Endothelial cell of umbilical vein (primary cell): ENCODE measurements at places on chromosomes 6 and 20. TPM values are rescaled to one million over a fixed set of nuclear protein-coding genes. Genes with fewer than 3 reads are reported as not detected.
A peak's percentile ranks its signal among the peaks of the same experiment; 100 is the strongest.

GRCh38 chr6:38086346-38086745 is 266.8 kb downstream of the ZFAND3 start:
- no peaks in the 10 kb centered on the region for H3K36me3 ChIP-seq
- H3K27ac ChIP-seq: no peak overlapping the region
- no peaks in the 10 kb centered on the region for H3K4me1 ChIP-seq
- no peaks in the 10 kb centered on the region for H3K27me3 ChIP-seq

DNA sequence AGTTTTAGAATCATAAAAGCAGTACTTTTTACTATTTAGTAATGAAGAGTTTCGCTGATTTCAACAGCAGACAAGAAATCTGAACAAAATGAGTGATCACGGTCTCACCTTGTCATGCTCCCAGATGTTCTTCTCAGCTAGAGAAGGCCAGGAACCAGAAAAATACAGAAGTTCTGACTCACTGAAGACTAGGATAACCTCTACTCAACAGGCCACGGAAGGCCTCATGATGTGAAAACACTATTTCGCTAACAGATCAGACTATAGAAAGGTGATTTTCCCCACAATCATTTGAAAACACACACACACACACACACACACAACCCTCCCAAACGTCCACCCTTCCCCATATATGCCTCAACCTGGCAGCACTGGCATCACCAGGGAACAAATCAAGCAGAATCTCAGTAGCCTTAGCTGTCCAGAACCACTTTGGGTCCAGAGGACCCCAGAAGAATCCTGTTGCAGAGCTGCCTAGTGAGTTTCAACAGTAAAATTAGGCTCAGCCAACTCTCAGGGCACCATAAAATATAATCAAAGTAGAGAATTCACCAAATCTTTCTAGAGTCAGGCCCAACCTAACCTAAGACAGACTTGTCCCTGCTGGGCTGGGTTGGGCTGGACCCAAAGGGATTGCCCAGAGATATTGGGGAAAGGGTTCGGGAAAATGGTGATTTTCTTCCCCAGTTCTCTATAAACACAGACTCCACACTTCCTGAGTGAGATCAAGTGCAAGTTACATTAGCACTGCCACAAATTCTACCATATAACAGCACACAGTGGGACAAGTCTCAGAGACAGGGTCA is 7.9 kb downstream of the EXOC2 start:
- H3K27me3 ChIP-seq: no peaks in the 10 kb centered on the region
- peaks cover 37% of the 10 kb centered on the region for H3K4me1 ChIP-seq
- no peak overlapping the region for H3K4me3 ChIP-seq
- peaks cover 2% of the 10 kb centered on the region for H3K36me3 ChIP-seq
- peak overlapping the region; percentile 74 for H3K27ac ChIP-seq

- no peak for DNase-seq
- H3K4me1 ChIP-seq: no peaks in the 10 kb centered on the region
- no peaks in the 10 kb centered on the region for H3K36me3 ChIP-seq
- H3K27me3 ChIP-seq: peaks cover 4% of the 10 kb centered on the region
- H3K4me3 ChIP-seq: no peak overlapping the region
Observed at GRCh38 chr6:4563156-4563555, 213.0 kb upstream of the CDYL start.

DNA sequence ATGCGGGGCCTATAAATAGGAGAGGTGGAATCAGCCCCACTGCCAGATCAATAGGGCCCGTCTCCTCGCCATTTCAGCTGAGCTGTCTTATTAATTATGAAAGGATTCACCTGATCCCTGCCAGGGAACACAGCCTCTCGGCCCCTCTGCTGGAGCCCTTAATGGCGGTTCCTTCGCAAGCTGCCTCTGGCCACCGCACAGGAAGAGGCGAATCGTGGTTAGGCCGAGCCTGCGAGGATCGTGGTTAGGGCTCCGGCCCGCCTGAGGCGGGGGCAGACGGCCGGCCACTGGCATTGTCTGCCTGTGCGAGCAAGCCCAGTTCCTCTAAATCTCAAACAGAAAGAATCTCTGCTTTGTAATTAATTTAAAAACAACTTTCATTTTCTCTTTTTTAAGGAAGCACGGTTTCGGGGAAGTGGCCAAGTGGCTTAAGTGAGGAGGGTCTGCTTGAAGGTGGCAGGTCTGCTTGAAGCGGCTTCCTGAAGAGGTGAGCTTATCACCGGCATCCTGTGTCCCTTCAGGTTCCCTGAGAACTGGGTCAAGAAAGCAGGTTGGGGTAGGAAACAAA is 9.2 kb downstream of the NRN1 start:
- H3K4me3 ChIP-seq: peak overlapping the region; percentile 14
- H3K27me3 ChIP-seq: peaks cover 74% of the 10 kb centered on the region
- H3K27ac ChIP-seq: peak overlapping the region; percentile 32
- DNase-seq: peak; percentile 49

DNA sequence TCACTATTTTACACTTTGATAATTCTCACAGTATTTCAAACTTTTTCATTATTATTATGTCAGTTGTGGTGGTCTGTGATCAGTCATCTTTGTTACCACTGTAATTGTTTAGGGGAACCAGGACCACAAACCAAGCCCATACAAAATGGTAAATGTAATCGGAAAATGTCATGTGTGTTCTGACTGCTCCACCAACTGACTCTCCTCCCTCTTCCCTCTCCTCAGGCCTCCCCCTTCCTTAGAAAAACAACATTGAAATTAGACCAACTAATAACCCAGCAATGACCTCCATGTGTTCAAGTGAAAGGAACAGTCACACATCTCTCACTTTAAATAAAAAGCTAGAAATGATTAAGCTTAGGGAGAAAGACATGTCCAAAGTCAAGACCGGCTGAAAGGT is 63.8 kb downstream of the GMDS start:
- no peaks in the 10 kb centered on the region for H3K4me1 ChIP-seq
- no peaks in the 10 kb centered on the region for H3K36me3 ChIP-seq
- H3K4me3 ChIP-seq: no peak overlapping the region
- DNase-seq: peak; percentile 61

GRCh38 chr6:88072462-88072861 is 24.8 kb downstream of the SPACA1 start:
- no peaks in the 10 kb centered on the region for H3K4me1 ChIP-seq
- no peak overlapping the region for H3K4me3 ChIP-seq
- H3K27me3 ChIP-seq: no peaks in the 10 kb centered on the region
- DNase-seq: no peak

DNA sequence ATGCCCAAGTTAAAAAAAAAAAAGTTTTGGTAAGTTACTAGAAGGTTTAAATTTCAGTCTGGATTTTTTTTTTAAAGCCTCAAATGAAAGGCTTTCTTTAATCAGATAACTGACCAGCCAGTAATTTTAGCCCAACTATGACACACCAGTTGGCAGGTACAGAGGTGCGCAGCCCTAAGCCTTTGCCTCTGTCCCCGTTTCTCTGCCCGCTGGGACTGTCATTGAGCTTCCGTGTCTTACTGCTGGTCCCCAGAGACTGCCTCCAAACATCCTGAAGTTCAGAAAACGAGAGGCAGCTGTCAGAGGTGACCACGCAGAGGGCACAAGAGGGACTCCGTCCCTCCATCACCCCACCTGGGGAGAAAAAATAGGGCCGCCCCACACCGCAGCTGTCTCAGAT is 118.2 kb downstream of the RPS12 start:
- no peak for DNase-seq
- no peak overlapping the region for H3K4me3 ChIP-seq
- no peaks in the 10 kb centered on the region for H3K36me3 ChIP-seq
- no peaks in the 10 kb centered on the region for H3K4me1 ChIP-seq
- H3K27me3 ChIP-seq: no peaks in the 10 kb centered on the region

DNA sequence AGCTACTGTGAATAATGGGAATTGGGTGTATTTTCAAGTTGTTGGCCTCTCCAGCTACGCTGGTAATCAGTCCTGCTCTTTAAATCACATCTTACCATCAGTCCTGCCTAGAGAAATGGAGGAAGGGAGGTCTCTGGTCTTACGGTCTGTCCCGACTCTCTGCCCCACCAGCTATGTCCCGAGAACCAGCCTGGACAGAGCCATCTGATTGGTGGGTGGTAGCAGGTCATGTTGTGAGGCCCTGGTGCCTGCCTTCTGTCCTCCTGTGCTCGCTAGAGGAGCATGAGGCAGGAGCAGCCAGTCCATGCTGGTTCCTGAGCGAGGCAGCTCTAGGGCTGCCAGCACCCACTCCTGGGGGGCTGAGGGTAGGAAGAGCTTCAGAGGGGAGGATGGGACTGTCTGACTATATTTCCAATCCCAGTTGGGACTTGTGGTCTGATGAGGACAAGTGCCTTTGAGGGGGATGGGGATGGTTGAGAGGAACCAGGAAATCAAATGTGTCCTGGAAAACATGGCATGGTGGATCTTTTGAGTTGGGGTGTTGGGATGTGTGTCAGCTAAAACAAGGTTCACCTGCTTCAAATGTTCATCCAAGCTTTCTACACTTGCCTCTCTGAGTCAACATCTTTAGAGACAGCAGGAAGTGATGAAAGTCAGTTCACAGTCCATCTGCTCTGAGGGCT is 33.0 kb downstream of the SYNJ2 start:
- DNase-seq: no peak
- peaks cover 60% of the 10 kb centered on the region for H3K4me1 ChIP-seq
- no peak overlapping the region for H3K4me3 ChIP-seq
- H3K27ac ChIP-seq: no peak overlapping the region

DNA sequence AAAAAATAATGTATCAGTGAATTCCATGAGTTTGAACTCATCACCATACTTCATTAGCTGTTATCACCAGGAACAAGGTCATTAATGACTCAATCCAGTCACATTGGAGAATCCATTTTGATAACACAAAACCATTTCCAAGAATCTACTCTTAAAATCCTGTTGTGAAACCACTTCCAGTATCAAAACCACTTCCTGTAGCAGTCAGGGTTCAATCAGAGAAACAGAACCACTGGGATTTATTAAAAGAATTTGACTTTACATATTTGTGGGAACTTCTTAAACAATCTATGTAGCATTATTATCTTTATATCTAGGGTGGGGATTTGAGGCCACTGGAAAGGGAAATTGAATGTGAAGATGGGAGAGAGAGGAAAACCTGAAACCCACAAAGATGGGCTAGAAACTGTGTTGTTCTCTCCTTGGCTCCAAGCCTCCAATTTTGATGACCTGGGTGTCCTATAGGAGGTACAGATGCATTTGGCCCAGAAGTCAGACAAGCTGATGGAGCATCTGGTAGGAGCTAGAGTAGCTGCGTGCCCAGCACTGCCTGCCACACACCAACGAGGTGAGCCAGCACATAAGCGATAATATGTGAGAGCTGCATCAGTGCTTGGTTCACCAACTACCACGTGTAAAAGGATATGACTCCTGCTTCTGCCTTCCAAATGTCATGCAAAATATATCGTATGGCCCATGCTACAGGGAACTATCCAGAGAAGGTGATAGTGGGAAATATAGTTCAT is 117.0 kb downstream of the TMEM200A start:
- DNase-seq: no peak
- no peaks in the 10 kb centered on the region for H3K36me3 ChIP-seq
- no peak overlapping the region for H3K4me3 ChIP-seq
- no peaks in the 10 kb centered on the region for H3K27me3 ChIP-seq
- H3K27ac ChIP-seq: no peak overlapping the region

DNA sequence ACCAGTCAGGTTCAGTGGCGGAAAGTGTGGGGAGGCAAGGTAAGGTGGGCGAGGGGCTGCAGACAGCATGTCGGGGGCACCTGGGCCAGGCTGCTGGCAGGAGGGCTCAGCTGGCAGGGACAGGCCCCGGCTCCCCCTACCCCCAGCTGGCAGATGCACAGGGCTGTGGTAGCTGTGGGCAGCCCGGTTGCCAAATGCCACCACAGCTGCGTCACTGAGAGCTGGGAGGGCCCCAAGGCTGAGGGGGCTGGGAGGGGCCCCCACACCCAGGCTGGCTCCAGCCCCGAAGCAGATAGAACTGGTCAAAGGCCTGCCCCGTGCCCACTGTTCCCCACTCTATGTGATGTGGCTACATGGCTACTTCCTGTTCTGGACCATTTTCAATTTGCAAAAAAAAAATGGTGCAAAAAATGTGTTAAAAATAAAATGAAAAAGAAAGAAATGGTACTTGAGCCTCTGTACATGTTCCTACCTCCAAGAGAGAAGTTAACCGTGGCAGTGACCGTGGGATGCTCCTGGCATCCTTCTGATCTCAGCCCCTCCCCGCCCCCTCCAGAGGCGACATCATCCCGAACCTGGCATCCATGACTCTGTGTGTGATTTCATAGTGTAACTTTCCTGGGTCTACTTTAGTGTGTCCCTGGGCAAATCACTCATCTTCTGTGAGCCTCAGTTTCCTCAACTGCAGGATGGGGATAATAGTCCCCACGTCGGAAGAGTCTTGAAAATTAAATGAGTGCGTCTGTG is 64.4 kb downstream of the UBE2V1 start:
- DNase-seq: no peak
- H3K27me3 ChIP-seq: no peaks in the 10 kb centered on the region
- no peak overlapping the region for H3K4me3 ChIP-seq
- H3K27ac ChIP-seq: peak overlapping the region; percentile 96
- no peaks in the 10 kb centered on the region for H3K36me3 ChIP-seq
- H3K4me1 ChIP-seq: peaks cover 26% of the 10 kb centered on the region

Gene ASIP
- not detected in 2 replicates for total RNA-seq

Gene KCNG1
- total RNA-seq: 0.37 and 1.1 TPM in 2 replicates

Gene HLA-DRB5
- not detected in 2 replicates for total RNA-seq

Gene C6orf163
- 2.2 and 2.5 TPM in 2 replicates for total RNA-seq

Gene PSORS1C2
- total RNA-seq: not detected in 2 replicates

Gene BMP6
- 221 and 234 TPM in 2 replicates for total RNA-seq

Gene PROCR
- 228 and 251 TPM in 2 replicates for total RNA-seq

Gene SGK1
- total RNA-seq: 121 and 150 TPM in 2 replicates

Gene SAPCD1
- 9.4 and 11.7 TPM in 2 replicates for total RNA-seq

Gene APOM
- total RNA-seq: 0.97 TPM in 1 of 2 replicates, not detected in the other

Gene COX4I2
- total RNA-seq: not detected in 2 replicates
